ENCODE measurements at places on chromosomes 7 and 10.

DNA sequence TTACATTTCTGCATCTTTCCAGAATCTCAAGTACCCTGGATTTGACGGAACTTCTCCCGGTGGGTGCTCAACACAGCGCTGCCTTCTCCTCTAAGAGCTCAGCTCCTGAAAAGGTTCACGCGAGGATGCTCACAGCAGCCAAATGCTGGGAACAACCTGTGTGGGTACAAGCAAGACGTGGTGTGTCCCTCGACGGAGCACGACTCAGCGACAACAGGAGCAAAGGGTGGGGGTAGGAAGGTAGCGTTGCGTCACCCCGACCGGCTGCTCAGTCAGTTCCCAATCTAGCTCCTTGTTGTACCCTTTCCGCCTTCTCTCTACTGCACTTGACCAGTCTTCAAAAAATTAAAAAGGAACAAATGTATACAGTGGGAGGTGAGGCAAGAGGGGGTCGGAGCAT lies 117.3 kb downstream of the PTPRN2 start:
- DNase-seq: no peak

GRCh38 chr10:112948196-112948595 lies 1.9 kb upstream of the TCF7L2 start:
- DNase-seq: no peak

- no peak for DNase-seq
These were observed 11.2 kb downstream of the GATA3 start for GRCh38 chr10:8065651-8066050.

DNA sequence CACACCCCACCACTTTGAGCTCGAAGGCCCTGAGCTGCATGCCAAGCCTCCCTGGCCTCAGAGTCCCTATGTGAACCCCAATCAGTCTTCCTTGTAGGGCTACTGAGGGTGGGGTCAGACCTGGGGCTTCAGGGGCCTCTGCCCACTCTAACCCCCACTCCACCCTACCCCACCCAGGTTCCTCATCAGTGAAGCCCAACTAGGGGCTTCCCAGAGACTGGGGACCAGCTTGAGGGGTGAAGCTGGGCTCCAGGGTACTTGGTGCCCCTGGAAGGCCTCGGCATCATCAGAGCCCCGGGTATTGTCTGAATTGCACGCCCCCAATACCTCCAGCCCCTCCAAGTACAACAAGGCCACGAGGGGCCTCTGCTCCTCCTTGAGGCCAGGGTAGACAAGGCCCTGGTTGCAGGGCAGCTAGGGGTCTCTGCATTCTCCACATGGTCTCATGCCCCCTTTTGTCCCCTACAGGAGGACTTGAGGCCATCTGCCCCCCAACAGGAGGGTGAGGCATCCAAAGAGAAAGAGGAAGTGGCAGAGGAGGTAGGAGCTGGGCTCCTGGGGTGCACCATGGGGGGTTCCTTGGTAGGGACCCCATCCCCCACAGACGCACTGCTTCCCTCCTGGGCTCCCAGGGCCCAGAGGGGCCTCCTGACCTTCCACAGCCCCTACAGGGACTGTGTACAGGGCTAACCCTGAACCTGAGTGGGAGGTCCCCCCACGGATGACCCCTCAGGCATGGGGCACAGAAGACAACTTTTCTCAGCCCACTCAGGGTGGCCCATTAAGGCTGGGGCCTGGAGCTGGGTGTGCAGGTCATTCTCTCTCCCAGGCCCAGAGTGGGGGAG lies 4.0 kb downstream of the SNCG start:
- no peak for DNase-seq

DNA sequence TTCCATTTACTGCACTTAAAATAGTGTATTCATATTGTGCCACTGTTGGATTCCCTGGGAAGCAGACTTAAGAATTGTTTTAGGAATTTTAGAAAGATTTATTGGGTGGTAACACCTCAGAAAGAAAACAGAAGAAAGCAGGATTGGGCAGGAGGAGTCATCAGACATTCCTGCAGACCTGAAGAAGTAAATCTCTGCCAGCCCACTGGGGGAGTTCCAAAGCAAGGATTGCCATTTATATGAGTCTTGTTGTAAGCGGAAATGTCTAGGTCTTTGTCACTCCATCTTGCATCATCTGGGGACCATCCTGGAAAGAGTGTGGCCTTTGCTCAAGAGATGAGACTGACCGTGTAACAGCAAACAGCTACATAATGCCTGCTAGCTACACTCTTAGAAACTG lies 947.6 kb upstream of the POT1 start:
- DNase-seq: no peak

DNA sequence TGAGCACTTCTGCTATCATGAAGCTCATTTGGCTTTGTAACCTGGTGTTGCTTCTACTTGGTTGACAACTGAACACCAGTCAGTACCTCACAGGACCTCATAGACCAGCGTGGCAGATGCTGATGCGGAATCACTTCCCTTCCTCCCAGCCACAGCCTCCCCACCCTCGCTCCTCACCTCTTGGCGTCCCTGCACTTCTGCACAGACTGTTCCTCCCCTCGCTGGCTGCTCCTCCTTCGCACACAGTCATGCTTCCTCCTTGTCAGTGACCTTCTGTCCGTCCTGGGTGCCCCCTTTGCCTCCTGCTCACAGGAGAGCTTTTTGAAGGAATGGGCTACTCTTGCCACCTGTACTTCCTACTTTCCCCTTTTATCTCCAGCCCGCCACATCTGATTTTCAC lies 61.4 kb upstream of the CTBP2 start:
- DNase-seq: no peak

Data from stimulated activated CD4-positive, alpha-beta T cell treated with anti-CD3 and anti-CD28 coated beads, Interleukin-12 subunit alpha, Interleukin-12 subunit beta, amount 100 ng/mL, for 24 hours (primary cell).